SJCRH30 (cell line): ENCODE measurements at places on chromosomes 12 and 14. TPM values are rescaled to one million over a fixed set of nuclear protein-coding genes. Genes with fewer than 3 reads are reported as not detected.

DNA sequence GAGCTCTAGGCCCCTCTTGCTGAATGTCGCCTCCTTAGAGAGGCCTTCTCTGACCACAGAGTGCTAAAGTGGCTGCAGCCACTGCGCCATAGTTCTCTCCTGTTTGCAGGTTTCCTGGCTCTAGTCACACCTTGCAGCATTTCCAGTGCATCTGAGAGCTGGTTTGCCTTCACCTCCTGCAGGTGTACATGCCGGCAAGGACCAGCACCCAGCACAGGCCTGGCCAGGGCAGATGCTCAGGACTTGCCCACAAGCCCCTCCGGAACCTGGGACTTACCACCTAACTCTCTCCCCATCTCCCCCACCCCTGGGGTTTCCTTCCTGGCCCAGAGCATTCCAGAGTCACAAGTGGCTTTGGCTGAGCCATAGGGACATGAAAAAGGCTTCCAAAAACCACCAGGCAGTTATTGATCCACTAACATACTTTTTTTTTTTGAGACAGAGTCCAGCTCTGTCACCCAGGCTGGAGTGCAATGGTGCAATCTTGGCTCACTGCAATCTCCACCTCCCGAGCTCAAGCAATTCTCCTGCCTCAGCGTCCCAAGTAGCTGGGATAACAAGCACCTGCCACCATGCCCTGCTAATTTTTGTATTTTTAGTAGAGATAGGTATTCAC is 9.1 kb downstream of the ITPK1 start:
- H3K27me3 ChIP-seq, result no peaks in the 10 kb centered on the region
- no peak overlapping the region for H3K27ac ChIP-seq
- H3K36me3 ChIP-seq, result no peaks in the 10 kb centered on the region

P2RX2 gene
- not detected in 2 replicates for total RNA-seq

DNA sequence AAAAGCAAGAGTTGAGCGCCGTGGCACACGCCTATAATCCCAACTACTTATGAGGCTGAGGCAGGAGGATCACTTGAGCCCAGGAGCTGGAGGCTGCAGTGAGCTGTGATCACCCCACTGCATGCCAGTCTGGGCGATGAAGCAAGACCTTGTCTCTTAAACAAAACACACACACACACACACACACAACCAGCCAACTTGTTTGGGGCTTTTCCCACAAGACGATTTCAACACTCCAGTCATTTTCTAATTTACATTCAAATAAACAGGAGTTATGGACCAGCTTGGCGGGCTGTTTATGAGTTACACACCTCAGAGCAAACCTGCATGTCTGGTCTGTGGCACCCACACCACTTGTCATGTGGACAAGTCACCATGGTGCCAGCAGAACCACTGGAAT is 6.7 kb downstream of the GLTP start:
- H3K4me1 ChIP-seq, result peaks cover 8% of the 10 kb centered on the region; the same call in 1 of the 2 replicates
- no peak overlapping the region for H3K27ac ChIP-seq
- H3K36me3 ChIP-seq, result no peaks in the 10 kb centered on the region
- no peak overlapping the region for H3K4me3 ChIP-seq
- no peaks in the 10 kb centered on the region for H3K27me3 ChIP-seq

TCL1B gene
- not detected in 2 replicates for total RNA-seq

DNA sequence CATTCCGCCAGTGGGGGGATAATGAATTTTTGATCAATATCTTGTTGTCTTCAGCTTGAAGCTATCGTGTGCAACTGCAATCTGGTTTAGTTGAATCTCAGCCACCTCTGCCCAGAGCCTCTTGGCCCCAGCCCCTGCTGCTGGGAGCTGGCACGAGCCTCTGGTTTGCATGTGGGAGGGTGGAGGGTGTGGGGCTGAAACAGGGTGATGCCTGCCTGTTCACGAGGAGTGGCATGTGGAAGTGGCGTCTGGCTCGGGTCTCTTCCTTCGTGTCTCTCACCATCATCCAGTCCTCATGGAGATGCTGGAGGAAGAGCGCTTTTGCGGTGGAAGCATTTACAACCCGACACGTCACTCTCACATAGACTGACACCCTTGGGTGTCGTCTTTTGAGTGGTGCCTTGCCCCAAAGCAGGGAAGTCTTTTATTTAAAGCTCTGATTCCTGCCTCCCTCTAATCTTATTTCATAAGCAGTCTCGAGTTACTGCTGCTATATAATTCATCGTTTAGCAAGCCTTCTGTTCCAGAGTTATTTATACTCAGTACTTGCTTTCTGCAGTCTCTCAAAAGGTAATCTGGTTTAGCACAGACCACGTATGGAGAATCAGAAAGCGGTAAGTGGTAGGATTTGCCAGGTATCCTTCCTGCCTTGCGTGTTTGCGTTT is 64.5 kb downstream of the AACS start:
- H3K4me1 ChIP-seq, result no peaks in the 10 kb centered on the region
- no peak overlapping the region for H3K4me3 ChIP-seq
- H3K27ac ChIP-seq, result no peak overlapping the region
- no peak for DNase-seq
- no peaks in the 10 kb centered on the region for H3K27me3 ChIP-seq
- peaks cover 3% of the 10 kb centered on the region; the same call in 1 of the 2 replicates for H3K36me3 ChIP-seq

DNA sequence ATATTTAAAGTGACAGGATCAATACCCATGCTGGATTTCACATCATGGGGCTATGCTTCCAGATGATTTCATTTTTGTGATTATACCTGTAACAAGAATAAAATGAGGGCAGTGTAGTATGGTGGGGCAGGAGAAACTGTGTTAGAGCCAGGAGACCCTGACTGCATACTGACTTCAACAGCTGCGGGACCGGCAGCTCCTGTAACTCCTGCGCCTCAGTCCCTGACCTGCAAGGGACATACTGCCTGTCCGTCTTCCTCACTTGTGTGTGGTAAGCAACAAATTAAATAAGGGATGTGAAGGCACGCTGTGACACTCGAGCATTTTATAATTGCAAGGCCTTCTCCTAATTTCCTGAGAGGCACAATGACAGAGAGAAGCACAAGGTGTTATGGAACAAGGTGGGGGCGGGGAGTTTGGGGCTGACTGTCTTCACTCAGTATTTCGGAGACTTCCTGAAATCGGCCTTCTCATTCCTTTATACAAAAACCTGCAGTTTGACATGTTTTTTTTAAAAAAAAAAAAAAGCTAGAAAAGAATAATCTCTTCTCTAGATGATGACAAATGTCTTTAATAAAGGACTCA is 164.2 kb downstream of the TTC7B start:
- H3K36me3 ChIP-seq, result no peaks in the 10 kb centered on the region; the same call in 1 of the 2 replicates
- peak; percentile 79 for DNase-seq
- H3K4me1 ChIP-seq, result peaks cover 46% of the 10 kb centered on the region
- peak overlapping the region; percentile 87 for H3K27ac ChIP-seq
- no peak overlapping the region for H3K4me3 ChIP-seq

ABCD2 gene
- total RNA-seq, result 0.03 and 0.04 TPM in 2 replicates

- H3K4me3 ChIP-seq, result no peak overlapping the region
- no peaks in the 10 kb centered on the region for H3K36me3 ChIP-seq
- no peak for DNase-seq
- H3K27me3 ChIP-seq, result no peaks in the 10 kb centered on the region
- no peak overlapping the region for H3K27ac ChIP-seq
Measured at GRCh38 chr14:22468830-22469229, 120.2 kb downstream of the DAD1 start.

DNA sequence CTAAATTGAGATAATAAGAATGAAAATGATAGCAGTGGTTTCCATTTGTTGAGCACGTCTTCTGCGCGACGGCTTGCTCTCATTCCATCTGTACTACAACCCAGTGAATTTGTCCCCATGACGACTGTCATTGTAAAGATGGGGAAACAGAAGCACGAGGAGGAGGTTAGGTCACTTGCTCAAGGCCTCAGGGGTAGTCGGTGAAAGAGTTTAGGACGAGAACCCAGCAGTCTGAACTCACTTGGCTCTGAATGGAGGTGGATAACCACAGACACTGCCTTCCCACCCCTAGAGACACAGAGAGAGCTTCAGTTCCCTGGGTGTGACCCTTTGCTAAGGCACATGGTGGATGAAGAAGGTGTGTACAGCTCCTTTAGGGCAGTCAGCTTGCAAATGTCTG is 30.9 kb upstream of the PLEKHG3 start:
- H3K27ac ChIP-seq, result no peak overlapping the region
- H3K4me1 ChIP-seq, result peaks cover 8% of the 10 kb centered on the region
- H3K4me3 ChIP-seq, result no peak overlapping the region
- DNase-seq, result no peak
- no peaks in the 10 kb centered on the region for H3K27me3 ChIP-seq

GRCh38 chr12:14756334-14757143 is 46.7 kb downstream of the WBP11 start:
- no peaks in the 10 kb centered on the region for H3K36me3 ChIP-seq
- no peaks in the 10 kb centered on the region for H3K27me3 ChIP-seq
- peak; percentile 46 for DNase-seq
- no peaks in the 10 kb centered on the region for H3K4me1 ChIP-seq

DNA sequence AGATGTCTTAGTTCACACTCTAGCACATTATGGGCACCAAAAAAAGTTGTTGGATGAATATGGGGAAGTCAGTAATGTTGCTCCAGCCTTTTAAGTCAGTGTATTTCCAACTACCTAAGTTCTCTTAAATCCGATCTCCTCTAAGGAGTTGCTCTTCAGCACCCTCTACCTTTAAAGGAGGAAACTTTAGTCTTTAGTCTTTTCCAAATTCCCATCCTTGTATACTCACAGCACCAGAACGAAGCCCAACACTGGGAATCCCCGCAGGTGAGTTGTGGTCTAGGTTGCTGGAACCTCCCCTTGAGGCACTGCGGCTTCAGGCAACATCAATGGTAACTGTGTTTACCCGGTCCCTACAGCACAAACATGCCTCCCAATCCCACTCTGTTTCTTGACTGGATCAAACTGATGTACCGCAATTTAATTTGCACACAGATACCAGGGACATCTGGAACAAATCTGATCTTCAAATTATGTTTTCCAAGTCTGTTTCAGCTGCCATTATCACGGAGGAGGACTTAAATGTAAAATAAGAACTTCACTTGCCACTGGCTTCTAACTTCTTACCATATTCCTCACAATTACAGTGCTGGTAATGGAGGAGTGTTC is 179.0 kb downstream of the FOXN3 start:
- no peak overlapping the region for H3K4me3 ChIP-seq
- no peaks in the 10 kb centered on the region for H3K36me3 ChIP-seq
- H3K27ac ChIP-seq, result no peak overlapping the region

GRCh38 chr12:100544165-100544564 is 29.3 kb upstream of the GAS2L3 start:
- H3K36me3 ChIP-seq, result no peaks in the 10 kb centered on the region
- no peaks in the 10 kb centered on the region for H3K27me3 ChIP-seq
- no peaks in the 10 kb centered on the region for H3K4me1 ChIP-seq
- DNase-seq, result no peak
- H3K4me3 ChIP-seq, result no peak overlapping the region

GRCh38 chr14:86166541-86166940 is 636.6 kb downstream of the FLRT2 start:
- H3K4me3 ChIP-seq, result no peak overlapping the region
- H3K36me3 ChIP-seq, result no peaks in the 10 kb centered on the region
- H3K4me1 ChIP-seq, result no peaks in the 10 kb centered on the region
- no peak for DNase-seq
- H3K27ac ChIP-seq, result no peak overlapping the region
- no peaks in the 10 kb centered on the region for H3K27me3 ChIP-seq

C12orf54 gene
- 0.23 and 0.34 TPM in 2 replicates for total RNA-seq

DNA sequence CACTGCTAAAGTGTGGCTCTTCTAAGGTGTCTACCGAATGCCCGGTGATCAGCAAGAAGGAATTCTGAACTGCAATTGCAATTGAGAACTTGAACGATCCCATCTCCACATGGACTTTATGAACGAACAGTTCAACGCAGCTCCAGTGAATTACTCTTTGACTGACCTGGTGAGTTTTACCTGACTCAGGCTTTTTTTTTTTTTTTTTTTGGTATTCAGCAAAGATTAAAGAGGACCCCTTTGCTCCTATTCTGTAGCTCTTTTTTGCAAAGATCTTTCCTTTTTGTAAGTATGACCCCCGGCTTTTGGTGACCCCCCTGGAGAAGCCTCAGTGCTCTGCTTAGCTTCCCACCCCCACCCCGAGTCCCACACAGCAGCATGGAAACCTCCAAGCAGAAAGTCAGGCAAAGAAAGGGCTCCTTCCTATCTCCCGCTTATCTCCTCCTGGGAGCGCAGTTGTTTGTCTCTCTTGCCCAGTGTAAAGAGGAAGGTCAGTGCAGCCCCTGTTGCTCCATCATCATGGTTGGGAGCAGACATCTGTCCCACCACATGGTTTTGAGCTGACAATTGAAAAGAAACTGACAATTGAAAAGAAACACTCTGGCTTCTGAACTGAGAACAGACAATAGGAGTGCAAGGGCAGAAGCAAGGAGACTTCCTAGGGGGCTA is 72.1 kb upstream of the DIO3 start:
- no peak overlapping the region for H3K27ac ChIP-seq
- no peaks in the 10 kb centered on the region for H3K4me1 ChIP-seq
- H3K27me3 ChIP-seq, result no peaks in the 10 kb centered on the region
- no peak for DNase-seq

DNA sequence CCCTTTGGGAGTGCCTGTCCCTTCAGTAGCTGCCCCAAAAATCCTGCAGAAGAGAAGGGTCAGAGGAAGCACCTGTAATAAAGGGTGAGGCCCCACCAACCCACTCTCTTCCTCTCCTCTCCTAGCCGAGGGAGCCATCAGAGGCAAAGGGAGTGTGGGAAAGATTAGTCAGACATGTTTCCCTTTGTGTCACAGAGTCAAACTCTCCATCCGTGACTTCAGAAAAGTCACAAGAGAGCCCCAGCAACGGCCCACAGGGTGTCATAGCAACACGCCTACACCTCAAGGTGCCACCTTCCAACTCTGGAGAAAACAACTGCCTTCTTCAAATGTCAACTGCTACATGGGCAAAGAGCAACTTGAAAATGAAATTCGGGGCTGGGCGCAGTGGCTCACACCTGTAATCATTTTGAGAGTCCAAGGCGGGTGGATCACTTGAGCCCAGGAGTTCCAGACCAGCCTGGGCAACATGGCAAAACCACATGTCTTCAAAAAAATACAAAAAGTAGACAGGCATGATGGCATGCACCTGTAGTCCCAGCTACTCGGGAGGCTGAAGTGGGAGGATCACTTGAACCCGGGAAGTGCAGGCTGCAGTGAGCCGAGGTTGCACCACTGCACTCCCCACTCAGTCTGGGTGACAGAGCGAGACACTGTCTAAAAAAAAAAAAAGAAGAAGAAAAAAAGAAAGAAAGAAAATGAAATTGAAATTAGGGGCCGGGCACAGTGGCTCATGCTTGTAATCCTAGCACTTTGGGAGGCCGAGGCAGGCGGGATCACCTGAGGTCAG is 17.7 kb upstream of the CD27 start:
- H3K27ac ChIP-seq, result no peak overlapping the region
- H3K4me3 ChIP-seq, result no peak overlapping the region
- DNase-seq, result no peak
- H3K27me3 ChIP-seq, result no peaks in the 10 kb centered on the region
- no peaks in the 10 kb centered on the region for H3K36me3 ChIP-seq

- peaks cover 6% of the 10 kb centered on the region; the same call in 1 of the 2 replicates for H3K4me1 ChIP-seq
- DNase-seq, result no peak
- H3K36me3 ChIP-seq, result no peaks in the 10 kb centered on the region
- no peak overlapping the region for H3K4me3 ChIP-seq
Measured at GRCh38 chr12:121565076-121565475, 15.7 kb downstream of the KDM2B start.

GRCh38 chr14:26622611-26623010 is 24.8 kb upstream of the NOVA1 start:
- H3K4me3 ChIP-seq, result no peak overlapping the region
- H3K4me1 ChIP-seq, result no peaks in the 10 kb centered on the region
- H3K27ac ChIP-seq, result no peak overlapping the region
- DNase-seq, result no peak

LPAR5 gene
- not detected in 2 replicates for total RNA-seq
